Right kidney (tissue), 9 donors: ENCODE measurements at places on chromosomes 12 and 14.

GRCh38 chr12:10354502-10354901 lies 35.3 kb downstream of the KLRK1 start:
- DNase-seq, result no peak

DNA sequence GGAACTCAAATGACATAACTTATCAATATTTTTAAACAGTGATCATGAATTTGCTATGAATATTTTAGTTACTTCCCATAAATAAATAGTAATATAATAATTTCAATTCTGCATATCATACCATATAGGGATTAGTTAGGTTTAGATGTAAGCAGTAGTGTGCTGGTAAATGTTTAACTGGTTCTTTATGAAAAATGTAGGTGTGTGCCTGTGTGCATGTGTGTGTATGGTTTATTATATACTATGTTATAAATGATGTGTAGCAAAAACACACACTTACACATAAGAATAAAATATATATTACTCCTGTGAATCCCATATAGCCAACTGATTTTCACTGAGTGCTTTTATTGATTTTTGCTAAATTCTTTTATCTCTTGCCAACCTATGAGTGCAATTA lies 14.0 kb upstream of the BHLHE41 start:
- no peak for DNase-seq

DNA sequence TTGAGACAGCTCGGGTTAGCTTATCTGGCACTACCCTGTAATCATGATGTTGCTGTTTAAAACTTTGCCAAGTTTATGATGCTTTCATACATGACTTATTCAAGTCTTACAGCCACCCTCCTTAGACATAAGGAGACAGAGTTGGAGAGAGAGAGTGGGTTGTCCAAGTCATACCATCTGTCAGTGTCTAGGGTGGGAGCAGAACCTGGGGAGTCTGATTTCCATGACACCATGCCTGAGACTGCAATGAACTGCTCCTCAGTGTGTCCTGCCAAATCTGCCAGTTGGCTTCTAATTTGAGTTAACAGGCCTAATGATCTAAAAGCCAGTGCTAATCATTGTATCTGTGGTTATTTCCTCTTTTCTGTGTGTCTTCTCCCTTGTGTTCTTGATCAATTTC lies 43.7 kb upstream of the PHC1 start:
- DNase-seq, result no peak

- DNase-seq, result no peak
Observed at GRCh38 chr12:11753150-11753499, 103.7 kb downstream of the ETV6 start.

DNA sequence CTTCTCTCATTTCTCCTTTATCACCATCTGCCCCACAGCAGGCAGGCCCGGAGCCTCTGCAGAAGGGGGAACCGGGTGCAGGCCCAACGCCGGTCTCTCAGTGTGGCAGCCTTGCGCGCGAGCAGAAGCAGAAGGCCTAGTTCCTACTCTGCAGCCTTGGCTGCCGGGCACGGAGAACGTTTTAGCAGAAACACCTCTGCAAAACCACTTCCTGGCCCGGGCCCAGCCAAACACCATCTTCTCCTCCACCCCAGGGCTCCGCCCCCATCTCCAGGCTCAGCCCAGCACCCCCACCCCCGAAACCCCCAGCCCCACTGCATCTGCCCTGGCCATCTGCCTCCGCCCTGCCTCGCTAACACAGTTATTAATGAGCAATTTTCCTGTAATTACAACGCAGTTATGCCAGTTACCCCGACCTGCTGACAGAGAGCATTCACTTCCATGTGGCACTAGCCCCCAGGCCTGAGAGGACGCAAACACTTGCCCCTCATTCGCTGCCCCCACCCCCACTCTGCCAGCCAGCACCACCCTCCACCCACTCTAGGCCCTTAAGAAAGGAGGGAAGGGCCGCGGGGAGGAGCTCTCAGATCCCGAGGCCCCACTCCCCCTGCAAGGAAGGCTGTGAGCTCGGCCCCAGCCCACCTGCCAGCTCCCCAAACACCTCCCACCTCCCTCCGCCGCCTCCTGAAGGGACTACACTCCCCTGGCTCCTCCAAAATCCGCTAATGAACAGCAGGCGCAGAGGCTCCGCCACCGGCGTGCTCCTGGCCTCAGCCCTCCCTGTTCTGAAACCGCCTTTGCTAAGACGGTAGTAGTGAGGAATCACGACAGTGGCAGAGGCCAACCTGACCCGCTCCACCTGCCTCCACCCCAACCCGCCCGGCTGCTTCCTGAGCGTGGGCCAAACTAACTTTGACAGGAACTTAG lies 44.7 kb upstream of the FBRSL1 start:
- no peak for DNase-seq

DNA sequence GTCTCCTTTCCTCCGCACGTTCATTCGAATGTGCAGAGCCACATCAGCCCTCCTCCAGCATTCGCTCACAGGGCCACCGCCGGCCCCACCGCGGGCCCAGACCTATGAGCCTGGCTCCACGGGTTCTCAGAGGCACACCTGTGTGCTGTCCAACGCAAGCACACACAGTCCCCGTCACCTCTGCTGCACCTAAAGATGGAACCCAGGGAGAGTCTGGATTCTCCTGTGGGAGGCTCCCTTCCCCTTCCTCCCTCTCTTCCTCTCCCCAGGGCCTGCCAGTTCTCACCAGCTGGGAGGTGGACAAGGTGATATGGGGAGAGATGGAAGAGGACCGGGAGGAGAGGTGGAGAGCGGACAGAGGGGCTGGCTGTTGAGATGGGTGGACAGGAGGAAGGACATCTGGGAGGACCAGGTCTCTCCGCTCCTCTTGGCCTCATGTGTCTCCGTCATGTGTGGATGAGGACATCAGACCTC lies 4.9 kb upstream of the AQP6 start:
- no peak for DNase-seq

DNA sequence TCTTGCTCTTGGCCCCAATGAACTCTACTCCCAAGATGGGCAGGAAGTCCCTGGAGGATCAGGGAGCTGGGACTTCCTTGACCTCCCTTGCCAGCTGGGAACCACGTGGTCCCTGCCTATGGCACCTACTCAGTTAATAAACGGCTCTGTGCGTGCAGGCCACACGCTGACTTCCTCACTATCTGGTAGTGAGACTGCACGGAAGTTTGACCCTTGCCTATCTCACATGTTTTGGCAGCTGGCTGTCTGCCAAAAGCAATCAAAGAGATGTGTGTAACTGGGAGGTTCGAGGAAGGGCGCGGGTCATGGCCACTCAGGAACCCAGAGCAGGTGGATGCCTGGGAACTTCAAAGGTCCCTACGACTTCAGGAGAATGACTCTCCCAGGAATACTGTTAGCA lies 57.9 kb downstream of the RFLNA start:
- no peak for DNase-seq

- no peak for DNase-seq
Observed at GRCh38 chr12:119011231-119011630, 29.9 kb downstream of the SRRM4 start.

- no peak for DNase-seq
Observed at GRCh38 chr14:103755060-103755459, 39.5 kb downstream of the ZFYVE21 start.

- DNase-seq, result no peak
Observed at GRCh38 chr12:127770118-127770517, 496.9 kb upstream of the TMEM132C start.

- no peak for DNase-seq
Observed at GRCh38 chr14:95458459-95458858, 58.0 kb downstream of the SYNE3 start.

DNA sequence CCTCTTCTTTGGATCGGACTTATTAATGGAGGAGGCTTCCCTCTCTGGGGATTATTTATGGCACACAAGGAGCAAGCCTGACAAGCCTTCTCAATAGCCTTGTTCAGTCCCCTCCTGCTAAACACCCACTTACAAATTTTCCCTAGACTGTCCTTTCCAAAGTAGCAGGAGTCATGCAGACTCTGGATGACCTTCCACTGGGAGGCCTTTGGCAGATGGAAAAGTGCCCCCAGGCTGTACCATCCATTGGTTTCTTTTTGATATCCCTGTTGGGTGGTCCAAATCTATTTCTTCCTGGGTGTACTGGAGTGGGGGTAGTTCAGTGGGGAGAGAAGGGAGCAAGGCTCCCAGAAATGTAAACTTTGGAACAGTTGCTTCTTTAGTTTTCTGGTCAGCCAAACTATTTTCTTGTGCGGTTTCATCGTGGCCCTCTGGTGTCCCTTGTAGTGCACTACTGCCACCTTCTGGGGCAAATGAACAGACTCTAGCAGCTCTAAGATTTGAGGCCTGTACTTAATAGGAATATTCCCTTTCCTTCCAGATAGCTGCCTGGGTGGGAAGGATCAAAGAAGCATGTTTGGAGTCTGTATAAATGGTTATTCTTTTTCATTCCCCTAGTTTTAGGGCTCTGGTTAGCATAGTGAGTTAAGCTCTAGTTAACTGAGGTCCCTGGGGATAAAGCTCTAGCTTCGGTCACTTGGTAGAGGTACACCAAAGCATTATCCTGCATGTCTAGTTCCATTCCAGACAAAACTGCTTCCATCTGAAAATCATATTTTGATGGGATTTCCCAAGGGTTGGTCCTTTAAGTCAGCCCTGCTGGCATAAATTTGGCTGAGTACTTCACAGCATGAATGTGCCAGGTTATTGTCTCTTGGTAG lies 409.5 kb downstream of the SLC6A15 start:
- DNase-seq, result peak; percentile 15

DNA sequence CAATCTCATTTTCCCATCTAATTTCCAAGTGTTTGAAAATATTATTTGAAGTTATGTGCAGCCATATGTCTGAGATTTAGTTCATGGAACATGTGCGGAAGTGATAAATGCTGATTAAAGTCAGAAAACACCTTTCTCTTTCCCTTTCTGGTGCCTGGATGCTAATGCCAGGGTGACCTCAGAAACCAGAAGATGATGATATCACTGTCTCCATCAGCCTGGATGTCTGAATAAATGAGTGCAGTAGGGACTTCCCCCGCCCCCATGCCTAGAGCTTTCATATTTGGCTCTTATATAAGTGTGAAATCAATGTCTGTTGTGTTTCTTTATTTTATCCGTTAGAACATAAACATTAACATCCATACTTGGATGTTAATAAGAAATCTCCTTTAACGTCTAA lies 261.9 kb upstream of the LRIG3 start:
- no peak for DNase-seq

- no peak for DNase-seq
Observed at GRCh38 chr12:72072592-72073212, 134.1 kb downstream of the TPH2 start.

DNA sequence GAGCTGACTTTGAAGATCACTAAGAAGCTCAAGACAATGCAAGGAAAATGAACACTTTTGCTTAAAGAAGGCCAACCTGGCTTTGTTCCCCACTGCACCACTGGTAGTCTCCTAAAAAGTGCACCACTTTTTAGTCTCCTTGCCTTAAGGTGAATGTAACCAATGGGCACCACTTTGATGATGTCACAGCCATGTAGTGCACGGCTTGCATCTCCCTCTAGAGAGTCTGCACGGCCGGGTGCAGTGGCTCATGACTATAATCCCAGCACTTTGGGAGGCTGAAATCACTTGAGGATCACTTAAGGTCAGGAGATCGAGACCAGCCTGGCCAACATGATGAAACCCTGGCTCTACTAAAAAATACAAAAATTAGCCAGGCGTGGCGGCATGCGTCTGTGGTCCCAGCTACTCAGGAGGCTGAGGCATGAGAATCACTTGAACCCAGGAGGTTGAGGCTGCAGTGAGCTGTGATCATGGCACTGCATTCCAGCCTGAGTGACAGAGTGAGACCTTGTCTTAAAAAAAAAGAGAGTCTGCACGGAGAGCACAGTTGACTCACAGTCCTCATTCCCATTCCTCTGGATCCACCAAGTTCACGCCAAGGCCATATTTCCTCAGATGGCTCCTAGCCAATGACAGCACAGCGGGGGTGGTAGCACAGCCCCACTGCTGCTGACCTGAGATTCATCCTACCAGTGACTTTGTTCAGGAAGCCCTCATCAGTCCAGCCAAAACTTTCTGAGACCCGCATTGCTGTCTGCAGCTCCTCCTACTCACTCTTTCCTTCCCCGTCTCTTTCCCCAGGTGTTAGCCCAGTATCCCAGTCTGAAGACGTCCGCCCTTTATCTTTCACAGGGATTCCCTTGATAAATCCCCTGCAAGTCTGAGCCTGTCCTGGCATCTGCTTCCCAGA lies 16.5 kb upstream of the IFT81 start:
- DNase-seq, result no peak
